Astrocyte of the spinal cord (primary cell): ENCODE measurements at places on chromosomes 12 and 14.
A peak's percentile ranks its signal among the peaks of the same experiment; 100 is the strongest.

GRCh38 chr14:96486705-96487104, 15.5 kb upstream of the PAPOLA start:
- DNase-seq = no peak

GRCh38 chr12:117643971-117644370, 282.5 kb upstream of the NOS1 start:
- no peak for DNase-seq

GRCh38 chr12:49021292-49021915, 2.8 kb upstream of the PRKAG1 start:
- DNase-seq = no peak

GRCh38 chr12:108621161-108621560, 12.5 kb downstream of the SELPLG start:
- no peak for DNase-seq

GRCh38 chr12:50786498-50787231, 22.8 kb downstream of the ATF1 start:
- peak; percentile 91 for DNase-seq

- DNase-seq = no peak
Measured at GRCh38 chr12:106074361-106074705, 64.4 kb downstream of the NUAK1 start.

- peak; percentile 97 for DNase-seq
Measured at GRCh38 chr12:42705863-42706262, 116.3 kb upstream of the PRICKLE1 start.

GRCh38 chr14:52355526-52355925, 41.4 kb downstream of the PTGER2 start:
- DNase-seq = no peak

DNA sequence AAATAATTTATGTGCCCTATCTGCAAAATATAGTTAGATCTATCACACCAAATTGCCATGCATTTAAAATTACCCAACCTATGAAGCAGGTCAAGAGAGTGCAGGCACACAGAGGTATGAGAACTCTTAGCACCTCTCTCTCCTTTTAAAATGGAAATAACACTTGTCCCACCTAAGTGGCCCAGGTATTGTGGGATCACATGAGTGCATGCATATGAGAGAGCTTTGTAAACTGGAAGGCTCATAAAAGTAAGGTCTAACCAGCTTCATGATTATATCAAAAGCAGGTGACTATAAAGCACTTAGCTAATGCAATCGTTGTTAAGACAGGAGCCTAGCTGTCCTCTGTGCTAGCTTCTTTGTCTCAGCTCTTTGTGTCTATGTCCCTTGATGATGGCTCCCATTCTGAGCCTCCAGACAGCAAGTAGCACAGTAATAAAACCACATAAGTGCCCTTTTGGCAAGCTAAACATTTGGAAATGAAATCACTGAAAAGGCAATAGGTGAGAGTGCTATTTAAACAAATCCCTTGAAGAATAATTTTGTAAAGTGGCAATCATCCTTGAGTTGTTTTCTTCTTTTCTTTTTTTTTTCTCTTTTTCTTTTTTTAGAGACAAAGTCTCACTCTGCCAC, 219.0 kb downstream of the NTF3 start:
- DNase-seq = no peak

GRCh38 chr12:6891646-6892001, 13.0 kb upstream of the LRRC23 start:
- no peak for DNase-seq

- peak; percentile 58 for DNase-seq
Measured at GRCh38 chr12:78146365-78146772, 315.7 kb downstream of the NAV3 start.

DNA sequence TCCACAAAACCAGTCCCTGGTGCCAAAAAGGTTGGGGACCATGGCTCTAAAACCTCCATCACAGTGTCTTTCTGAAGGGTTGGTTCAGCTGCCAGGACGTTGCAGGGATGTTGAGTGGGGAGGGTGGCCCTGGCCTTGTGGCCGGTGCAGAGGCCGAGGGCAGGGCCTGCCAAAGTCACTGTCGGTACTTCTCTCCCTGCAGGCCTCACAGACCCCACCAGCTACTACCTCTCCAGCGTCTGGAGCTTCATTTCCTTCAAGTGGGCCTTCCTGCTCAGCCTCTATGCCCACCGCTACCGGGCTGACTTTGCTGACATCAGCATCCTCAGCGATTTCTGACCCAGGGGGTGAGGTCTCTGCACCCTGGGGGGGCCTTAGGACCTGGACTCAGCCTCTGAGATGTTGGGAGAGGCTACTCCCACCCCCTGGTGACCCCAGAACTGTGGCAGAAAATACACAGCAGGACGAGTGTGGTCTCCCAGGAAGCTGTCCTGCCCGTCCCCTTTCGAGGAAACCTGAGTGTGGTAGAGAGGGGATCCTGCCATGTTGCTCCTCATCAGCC, 7.0 kb downstream of the SLC48A1 start:
- no peak for DNase-seq

DNA sequence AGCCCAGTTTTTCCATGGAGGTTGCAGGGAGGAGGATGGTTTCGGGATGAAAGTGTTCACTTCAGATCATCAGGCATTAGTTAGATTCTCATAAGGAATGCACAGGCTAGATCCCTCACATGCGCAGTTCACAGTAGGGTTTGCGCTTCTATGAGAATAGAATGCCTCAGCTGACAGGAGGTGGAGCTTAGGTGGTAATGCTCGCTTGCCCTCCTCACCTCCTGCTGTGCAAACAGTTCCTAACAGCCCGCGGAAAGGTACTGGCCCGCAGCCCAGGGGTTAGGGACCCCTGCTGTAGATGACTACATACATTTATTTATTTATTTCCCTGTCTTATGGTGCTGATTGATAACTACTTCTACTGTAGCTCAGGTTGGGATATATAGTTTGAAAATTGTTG, 93.2 kb downstream of the FBXO33 start:
- peak; percentile 60 for DNase-seq

GRCh38 chr14:94051115-94051514, 25.0 kb downstream of the OTUB2 start:
- DNase-seq = peak; percentile 68

DNA sequence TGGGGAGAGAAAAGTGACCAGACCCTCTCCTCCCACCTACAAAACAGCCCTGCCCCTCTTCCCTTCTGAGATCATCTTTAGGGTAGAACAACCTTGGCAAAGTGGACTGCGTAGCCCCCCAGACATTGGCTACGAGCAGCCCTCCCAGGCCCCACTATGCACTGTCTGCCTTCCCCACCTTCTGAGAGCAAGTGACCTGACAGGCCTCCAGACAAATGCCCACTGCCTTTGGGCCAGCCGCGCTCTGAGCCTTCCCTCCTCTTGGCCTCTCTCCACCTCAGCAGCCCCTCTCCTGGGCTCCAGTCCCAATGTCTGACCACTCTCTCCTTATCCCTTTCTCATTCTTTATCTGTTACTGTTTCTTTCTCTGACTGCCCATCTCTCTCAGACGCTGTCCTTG, 46.5 kb upstream of the CCND2 start:
- no peak for DNase-seq

GRCh38 chr12:19223695-19224094, 94.2 kb downstream of the PLEKHA5 start:
- DNase-seq = peak; percentile 82

DNA sequence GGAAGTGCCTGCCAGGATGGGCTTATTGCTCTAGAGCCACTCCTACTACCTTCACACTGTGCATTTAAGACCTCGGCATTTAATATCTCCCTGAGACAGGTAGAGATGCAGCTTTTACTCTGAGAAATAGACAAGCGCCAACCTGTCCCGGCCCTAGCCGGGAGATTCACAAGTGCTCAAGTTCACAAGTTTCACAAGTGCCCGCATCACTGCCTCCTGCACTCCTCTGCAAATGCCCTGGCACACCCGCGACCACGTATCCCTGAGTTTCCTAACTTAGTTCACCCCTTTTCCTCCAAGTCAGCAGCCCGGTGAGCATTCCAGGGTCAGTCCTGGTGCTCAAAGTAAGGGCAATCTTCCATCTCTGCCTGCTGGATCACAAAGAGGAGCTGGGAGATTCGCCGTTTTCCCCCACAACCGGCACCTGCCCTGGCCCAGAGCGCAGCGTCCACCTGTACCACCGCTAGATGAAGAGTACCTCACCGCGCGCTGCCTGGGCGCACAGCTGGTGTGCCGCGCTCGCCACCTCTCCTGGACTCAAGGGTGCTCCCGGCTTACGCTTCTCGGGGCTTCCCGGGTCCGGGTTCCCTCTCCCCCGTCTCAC, 5.0 kb upstream of the SLC38A4 start:
- peak; percentile 7 for DNase-seq

- DNase-seq = no peak
Measured at GRCh38 chr12:130357241-130357640, 19.6 kb downstream of the PIWIL1 start.

DNA sequence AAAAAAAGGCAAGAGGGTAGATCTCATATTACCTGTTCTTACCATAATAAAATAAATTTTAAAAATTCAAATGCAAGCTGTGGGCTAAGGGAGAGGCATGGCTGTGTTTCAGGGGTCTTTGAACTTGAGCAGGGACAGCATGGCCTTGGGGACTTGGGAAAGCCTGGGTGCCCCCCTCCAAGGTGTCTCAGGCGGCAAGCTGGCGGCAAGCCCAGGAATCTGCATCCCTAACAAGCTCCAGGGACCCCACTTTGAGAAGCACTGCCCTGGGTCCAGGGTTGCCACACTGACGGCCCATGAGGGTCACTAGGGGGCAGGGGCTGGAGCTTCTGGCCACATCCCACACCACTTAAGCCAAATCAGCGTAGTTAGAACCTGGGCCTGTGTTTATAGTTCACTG, 193.8 kb downstream of the SLC15A4 start:
- no peak for DNase-seq

- no peak for DNase-seq
Measured at GRCh38 chr14:69963966-69964365, 84.8 kb downstream of the SMOC1 start.

- DNase-seq = peak; percentile 33
Measured at GRCh38 chr12:104846056-104846767, 111.9 kb downstream of the SLC41A2 start.

DNA sequence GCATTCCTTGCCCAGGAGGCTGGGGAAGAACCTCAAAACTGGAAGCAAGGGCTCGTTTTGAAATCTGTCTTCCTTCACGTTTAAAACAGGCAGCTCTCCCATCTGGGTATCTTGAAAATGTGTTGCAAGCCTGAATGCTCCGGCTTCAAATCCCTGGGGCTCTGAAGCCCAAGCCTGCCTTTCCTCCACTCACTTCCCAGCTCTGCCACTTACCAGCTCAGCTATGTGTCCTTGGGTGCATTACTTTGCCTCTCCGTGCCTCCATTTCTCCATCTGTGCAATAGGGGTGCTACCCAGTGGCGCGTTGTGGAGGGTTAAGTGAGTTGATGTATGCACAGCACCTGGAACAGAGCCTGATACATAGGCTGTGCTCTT, 97.6 kb downstream of the GCH1 start:
- DNase-seq = no peak

- no peak for DNase-seq
Measured at GRCh38 chr12:120950807-120951206, 27.5 kb upstream of the HNF1A start.

DNA sequence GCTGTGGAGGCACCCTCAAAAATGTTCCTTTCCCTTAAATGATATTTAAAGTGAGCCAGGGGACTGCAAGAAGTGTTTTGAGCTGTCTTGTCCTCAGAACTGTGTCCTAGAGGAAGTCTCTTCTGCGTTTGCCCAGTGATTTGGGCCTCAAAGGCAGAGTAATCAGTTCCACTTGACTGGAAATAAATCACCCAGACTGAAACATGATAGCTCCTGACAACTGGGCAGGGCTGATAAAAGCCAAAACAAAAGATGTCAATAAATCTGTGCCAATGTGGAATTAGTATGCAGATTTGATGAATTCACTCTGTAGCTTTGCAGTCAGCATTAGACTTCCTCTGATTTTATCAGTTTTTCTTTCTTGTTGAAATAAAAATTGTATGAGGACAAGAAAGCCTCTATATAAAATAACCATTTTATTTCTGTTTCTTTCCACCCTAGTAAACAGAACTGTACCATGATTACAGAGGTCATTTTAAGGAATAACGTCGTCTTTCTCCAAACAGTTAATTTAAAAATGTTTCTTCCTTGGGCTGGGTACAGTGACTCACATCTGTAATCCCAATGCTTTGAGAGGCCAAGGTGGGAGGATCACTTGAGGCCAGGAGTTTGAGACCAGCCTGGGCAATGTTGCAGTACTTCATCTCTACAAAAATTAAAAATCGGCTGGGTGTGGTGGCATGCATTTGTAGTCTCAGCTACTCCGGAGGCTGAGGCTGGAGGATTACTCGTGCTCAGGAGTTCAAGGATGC, 180.8 kb downstream of the ERC1 start:
- no peak for DNase-seq

DNA sequence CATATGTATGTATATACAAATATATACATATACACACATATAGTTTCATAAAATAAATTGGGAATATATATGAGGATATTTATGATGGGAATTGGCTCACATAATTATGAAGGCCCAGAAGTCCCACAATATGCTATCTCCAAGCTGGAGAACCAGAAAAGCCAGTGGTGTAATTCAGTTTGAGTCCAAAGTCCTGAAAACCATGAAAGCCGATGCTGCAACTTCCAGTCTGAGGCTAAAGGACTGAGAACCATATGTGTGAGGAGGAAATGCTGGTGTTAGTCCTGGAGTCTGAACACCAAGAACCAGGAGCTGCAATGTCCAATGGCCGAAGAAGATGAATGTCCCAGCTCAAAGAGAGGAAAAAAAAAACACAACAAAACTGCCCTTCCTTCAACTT, 65.5 kb upstream of the PRKD1 start:
- DNase-seq = no peak

DNA sequence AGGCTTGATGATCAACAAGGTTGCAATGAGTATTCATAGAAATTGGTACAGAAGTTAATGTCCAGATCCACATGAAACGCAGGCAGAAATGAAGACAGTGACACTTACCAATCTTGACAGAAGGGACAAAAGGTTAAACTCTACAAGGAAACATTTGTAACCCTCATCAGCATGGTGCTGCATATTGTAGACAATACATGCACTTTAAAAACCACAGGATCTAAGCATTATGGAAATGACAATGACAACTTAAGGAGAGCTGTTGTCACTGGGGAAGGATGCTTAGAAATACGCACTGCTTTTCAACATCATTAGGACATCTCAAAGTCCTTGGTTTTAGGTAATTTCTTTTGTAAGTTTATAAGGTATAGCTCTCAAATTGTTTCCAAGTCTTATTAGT, 130.6 kb downstream of the ATP23 start:
- DNase-seq = no peak
